ENCODE measurements at places on chromosomes 2 and 18.

GRCh38 chr18:25533218-25533617, 181.3 kb upstream of the ZNF521 start:
- DNase-seq, result no peak

DNA sequence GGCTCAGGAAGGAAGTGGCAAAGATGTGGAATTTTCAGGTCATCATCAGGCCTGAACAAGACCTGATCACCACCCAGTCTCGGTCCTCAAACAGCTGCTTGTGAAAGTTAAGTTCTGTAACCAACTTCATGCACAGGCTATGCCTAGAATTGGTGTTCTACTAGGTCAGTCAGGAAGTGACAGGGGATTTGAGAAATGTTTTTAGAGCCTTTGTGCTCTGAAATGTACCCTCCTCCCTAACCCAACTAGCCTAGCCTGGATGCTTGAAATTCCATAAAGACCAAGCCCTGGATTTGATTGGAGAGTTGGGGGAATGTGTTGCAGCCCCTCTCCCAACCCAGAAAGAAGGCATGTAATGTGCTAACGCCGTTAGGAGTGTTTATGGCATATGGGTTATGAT, 63.3 kb downstream of the TGOLN2 start:
- no peak for DNase-seq

DNA sequence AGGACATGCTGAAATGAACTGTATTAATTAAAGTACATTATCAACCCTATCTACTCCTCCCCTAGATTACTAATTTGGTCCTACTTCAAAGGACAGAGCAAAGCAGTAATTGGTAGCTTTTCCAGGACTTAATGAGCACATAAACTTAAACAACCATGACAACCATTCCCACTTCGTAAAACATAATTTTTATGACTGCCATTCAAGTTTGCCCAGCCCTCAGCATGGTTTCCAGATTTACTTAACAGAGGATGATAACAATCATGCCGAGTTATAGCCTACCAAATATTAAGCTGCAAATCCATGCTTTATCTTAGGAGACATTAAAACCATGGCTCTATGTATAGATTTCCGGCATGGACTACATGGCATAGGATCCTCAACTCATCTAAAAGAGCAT, 401.1 kb upstream of the CHAC2 start:
- DNase-seq, result no peak

DNA sequence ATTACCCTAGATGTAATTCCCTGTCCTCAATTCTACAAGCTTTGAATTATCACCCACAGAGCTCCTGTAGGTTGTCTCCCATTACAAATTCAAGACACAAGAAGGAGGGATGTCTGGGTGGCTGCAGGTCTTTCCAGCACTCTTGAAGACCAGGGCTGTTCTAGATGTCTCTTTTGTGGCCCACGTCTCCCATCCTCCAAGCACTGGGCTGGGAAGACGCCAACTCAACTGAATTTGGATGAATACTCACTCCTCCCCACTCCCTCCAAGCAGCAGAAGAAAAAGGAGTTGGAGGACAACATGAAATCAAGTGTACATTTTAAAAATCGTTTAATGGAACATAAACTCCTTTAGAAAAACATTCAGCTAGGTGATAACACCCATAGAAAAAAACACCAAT, 31.2 kb downstream of the SMAD7 start:
- DNase-seq, result no peak

DNA sequence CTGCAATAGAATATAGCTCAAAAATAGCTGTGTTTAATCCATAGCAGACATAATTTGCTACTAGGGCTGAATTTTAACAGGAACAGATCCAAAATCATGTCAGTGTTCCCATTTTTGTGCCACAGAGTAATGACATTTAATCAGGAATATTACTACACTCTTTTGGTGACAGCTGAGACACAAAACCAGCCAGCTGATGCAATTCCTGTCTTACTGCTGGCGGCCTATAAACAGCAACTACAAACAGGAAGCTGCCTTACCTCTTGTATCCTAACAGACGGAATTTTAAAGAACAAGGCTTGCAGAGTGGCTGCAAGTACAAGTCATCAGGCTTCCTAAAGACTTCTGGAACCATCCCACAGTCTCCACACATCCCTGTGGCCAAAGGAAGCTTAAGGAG, 218.1 kb downstream of the ZNF521 start:
- DNase-seq, result no peak

GRCh38 chr2:60811491-60812375, 55.7 kb downstream of the PAPOLG start:
- DNase-seq, result no peak

DNA sequence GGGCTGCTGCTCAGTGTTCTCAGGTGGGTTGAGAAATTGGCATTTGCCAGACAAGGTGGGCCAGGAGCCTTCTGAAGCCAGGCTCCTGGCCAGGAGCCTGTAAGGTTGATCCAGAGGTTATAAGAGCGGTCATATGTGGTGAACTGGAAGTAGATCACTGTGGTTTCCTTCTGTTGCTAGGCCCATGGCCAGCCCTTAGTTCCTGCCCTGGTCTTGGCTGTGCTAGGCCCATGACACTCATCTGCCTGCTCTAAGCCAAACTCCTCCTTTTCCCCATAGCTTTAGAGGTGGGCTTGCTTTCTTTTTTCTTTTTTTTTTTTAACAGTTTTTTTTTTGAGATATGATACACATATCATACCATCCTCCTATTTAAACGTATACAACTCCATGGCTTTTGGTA, 5.0 kb upstream of the MGAT5 start:
- no peak for DNase-seq

DNA sequence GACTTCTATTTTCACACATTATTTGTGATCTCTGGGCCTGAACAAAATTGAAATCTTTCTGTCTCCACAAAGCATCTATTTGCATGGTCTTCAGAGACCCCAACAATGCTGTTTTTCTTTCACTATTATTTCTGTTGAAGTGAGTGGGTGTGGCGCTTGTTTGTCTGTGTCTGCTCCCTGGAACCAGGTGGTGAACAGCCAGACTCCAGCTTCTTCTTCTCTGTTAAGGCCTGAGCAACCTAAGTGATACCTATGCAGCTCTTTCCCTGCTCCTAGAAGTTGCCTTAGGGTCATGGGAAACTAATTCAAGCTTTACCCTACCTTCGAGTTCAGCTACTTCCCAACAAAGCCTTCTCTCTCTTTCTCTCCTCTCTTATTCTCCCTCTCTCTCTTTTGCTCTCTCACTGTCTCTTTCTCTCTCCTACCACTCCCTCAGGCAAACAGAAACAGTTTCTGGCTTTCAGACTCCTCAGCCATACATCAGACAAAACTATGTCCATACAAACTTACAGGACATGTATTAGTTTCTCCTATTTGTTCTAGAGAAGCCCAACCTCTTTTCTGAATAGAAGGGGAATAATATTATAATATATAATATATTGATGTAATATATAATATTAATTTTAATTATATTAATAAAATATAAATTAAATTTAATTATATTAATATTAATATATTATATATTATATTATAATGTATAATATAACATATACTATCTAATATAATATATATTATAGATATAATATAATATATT, 552.5 kb downstream of the DSC3 start:
- no peak for DNase-seq

GRCh38 chr18:58314284-58314683, 270.3 kb downstream of the NEDD4L start:
- DNase-seq, result no peak

DNA sequence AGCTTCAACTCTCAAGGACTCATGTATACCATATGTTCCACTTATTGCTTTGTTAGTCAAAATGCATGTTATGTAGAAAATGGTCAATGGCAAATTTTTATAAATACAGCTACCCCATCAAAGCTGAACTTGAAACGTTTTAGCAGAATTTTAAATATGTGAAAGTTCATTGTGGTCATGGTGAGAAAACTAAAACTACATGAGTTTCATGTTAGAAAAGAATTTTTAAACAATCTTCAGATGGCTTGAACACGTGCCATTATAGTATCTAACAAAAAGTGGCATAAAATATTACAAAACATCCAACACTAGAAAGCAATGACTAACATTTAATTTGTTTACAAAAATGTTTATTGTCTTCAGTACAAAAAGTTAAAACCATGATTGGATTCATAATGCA, 246.0 kb upstream of the KCNJ3 start:
- no peak for DNase-seq

DNA sequence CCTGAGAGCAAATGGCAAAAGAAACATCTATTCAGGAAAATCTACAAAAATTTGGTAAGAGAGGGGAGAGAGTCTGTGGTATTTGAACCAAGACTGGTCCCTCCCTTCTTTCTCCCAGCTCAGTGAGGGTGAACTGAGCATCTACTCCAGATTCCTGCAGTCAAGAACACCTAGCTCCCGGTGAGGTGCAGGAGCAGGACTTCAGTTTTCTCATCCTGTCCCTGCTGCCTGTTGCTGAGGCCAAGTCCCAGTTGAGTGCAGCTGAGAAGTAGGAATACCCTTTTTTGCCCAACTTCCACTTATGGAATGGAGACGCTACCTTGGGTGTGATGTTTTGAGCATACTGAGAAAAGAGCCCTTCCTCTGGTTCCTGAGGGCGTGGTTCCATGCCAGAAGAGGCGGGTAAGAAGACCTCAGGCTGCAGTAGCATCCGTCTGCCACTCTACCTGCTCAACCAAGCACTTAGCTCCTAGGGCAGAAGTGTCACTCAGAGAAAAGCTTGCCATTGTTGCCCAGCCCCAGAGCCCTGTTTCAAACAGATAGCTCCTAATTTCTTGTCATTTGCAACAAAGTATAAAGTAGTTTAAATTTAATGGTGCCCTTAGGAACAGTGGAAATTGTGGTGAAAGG, 112.9 kb downstream of the SOS1 start:
- DNase-seq, result no peak

GRCh38 chr2:72034353-72035095, 113.1 kb downstream of the CYP26B1 start:
- DNase-seq, result no peak

DNA sequence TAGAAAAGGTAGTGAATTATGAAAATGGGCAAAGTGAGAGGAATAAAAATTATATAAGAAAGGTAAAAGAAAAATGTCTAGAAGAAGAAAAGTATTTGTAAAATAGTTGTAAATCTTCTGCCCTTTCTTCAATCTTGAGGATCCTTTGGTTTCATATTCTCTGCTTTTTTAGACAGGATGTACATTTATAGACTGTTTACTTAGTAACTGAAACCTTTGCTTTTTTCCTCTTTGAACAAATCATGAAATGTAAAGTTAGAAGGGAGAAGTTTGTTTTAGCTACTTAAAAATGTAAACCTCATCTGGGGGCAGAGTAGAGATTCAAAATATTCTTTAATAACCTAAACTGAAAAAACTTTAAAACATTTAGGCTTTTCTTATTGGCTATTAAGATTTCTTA, 150.4 kb upstream of the ITGA4 start:
- DNase-seq, result no peak

- no peak for DNase-seq
These were observed 89.8 kb upstream of the SP3 start for GRCh38 chr2:174054926-174055325.

- no peak for DNase-seq
These were observed 46.4 kb downstream of the ZNF521 start for GRCh38 chr18:25305584-25305983.

- DNase-seq, result no peak
These were observed 14.7 kb upstream of the BCL11A start for GRCh38 chr2:60567919-60568768.

GRCh38 chr2:206472094-206472493, 28.8 kb downstream of the ADAM23 start:
- DNase-seq, result no peak

- DNase-seq, result no peak
These were observed 34.3 kb downstream of the NETO1 start for GRCh38 chr18:72833471-72833870.

GRCh38 chr2:136139631-136140030, 21.7 kb upstream of the CXCR4 start:
- no peak for DNase-seq

GRCh38 chr2:220219371-220219770, 591.9 kb downstream of the SLC4A3 start:
- DNase-seq, result no peak

DNA sequence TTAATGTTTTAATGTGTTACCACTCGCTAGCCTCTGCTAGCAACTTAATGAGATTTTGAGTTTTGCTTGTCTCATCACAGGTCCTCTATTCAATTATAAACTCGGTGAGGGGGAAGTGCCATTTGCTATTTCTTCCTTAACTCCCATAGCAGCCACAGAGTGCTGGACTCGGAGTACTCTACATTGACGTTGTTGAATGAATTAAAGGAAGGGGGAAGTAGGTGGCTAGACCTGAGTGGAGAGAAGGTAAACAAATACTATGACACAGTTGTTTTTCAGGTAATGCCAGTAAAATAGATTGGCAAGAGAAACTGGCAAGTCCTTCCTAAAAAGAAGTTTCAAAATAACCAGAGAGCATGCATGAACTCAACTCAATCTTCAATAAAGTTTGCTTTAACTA, 339.3 kb downstream of the HRH4 start:
- no peak for DNase-seq

DNA sequence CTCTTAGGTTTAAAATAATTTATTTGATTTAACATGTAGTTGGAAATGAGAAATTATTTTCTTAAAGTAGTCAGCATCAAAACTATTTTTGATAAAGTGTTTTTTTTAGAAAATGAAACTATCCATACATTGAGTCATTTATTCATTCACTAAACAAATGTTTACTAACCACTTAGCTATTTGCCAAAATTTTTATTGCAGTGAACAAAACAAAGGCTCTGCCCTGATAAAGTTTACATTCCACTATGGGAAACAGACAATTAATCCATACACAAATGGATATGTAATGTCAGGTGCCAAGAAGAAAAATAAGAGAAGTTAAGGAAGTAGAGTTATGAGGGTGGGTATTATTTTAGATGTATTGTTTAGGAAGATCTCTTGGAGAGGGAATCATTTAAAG, 19.1 kb upstream of the CCDC178 start:
- DNase-seq, result no peak

GRCh38 chr2:85453571-85453970, 35.1 kb downstream of the SH2D6 start:
- no peak for DNase-seq

DNA sequence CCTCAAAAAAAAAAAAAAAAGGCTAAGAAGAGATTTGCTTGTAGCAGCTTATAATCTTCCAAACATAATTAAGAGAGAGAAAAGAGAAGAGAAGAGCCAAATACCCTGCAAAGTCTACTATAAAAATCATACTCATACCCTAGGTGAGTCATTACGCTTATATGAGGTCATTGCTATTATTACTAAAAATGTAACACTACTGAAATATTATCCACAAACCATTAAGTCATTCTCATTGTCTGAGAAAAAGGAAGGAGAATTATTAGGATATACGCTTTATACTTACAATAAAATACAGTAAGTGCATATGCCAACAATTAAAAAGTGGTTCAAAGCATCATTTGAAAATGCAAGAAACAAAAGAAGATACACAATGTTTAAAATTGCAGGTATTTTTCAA, 66.5 kb downstream of the COLEC12 start:
- no peak for DNase-seq

- DNase-seq, result no peak
These were observed 137.8 kb downstream of the PIK3C3 start for GRCh38 chr18:42092848-42093247.

DNA sequence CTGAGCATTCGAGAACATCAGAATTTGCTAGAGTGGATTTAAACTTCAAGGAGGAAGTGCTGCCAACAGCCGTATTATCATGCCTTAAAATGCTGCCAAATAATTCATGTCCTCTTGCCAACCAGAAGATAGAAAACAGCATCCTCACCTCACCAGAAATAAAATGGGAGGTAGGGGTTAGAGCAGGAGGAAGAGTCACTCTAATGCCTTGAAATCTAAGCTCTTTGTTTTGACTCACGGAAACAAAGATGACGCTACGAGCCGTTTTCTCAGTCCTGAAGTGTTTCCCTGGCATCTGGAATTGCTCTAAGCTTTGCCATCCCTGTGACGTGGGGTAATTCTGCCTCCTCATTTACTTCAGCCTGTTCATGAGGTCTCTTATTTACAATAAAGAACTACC, 97.1 kb downstream of the PRPF40A start:
- DNase-seq, result no peak
